Stimulated activated CD4-positive, alpha-beta T cell treated with anti-CD3 and anti-CD28 coated beads, Interleukin-4, amount 100 ng/mL, for 48 hours (primary cell): ENCODE measurements at places on chromosomes 5 and 9.
A peak's percentile ranks its signal among the peaks of the same experiment; 100 is the strongest.

GRCh38 chr9:89993678-89994630 is 389.1 kb downstream of the GADD45G start:
- no peak for DNase-seq

- no peak for DNase-seq
Observed at GRCh38 chr5:93649234-93649900, 66.3 kb downstream of the NR2F1 start.

DNA sequence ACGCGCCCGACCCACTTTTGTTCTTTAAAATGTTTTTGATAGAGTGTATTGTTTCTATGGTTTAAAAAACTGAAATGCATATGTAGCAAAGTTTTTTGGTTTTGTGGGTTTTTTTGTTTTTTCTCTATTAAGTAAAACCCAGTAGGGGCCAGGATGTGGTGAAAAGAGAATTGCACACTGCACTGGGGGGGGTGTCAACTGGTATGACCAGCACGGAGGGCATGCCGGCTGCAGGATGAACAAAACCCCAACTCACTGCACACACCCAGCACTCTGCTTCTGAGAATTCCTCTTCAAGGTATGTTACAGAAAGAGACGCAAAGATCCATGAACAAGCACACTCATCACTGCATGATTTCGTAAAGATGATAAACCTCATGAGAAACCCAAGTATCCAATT is 75.0 kb downstream of the STK10 start:
- peak; percentile 56 for DNase-seq

GRCh38 chr5:170190436-170191134 is 42.2 kb upstream of the C5orf58 start:
- no peak for DNase-seq

- peak; percentile 11 for DNase-seq
Observed at GRCh38 chr9:89986190-89986589, 381.4 kb downstream of the GADD45G start.

DNA sequence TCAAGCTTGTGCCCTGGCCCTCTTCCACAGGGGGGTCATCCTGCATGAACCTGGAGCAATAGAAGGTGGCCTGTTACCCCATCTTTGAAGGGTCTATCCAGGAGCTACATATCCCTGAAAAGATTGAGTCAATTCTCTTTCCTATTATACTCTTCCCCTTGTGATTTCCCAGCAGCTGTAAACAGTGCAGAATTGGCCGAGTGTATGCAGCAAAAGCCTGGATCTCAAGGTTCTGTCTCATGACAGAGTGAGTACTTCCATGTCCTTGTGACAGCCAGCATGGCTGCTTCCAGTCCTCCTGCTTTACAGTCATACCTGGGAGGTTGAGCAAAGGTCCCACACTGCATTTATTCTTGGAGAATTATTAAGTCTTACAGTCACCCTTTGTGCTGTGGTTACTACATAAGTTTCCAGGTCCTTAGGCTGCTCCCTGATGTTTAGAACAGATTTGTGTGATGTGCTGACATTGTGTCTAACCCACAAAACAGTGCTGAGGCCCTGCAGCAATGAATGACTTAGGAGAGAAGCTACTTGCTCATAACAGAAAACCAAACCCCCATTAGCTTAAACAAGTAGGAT is 67.5 kb downstream of the NREP start:
- DNase-seq: no peak

- DNase-seq: no peak
Observed at GRCh38 chr9:14752271-14752670, 29.7 kb upstream of the CER1 start.

GRCh38 chr5:5178136-5178535 is 38.0 kb downstream of the ADAMTS16 start:
- no peak for DNase-seq

DNA sequence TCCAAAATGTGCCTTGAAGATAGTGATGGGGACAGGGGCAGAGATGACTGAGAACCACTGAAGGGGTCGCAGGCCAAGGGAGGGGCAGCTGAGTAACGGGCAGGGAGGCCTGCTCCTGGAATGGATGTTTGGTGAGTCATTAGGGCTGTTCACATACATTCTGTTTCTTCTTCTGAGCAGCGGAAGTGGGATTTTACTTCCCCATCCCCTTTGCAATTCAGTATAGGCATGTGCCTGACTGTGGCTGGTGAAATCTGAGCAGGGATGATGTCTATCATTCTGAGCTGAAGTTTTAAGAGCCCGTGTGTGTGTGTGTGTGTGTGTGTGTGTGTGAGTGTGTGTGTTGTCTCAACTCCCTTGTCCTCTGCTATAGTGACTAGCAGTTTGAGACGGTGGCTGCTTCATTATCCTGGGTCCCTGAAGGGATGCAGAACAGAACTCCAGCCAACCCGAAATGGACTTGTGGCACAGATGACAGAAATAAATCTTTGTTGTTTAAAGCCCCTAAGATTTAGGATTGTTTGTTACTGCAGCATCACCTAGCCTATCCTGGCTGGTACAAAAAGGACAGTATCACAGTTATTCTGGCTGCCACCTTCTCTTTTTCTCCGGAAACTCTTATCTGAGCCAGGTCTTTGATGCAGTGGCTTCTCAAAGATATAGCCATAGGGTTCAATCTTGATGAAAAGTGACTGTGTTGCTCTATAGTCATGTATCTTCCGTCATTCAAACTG is 29.2 kb upstream of the TGFBI start:
- no peak for DNase-seq

DNA sequence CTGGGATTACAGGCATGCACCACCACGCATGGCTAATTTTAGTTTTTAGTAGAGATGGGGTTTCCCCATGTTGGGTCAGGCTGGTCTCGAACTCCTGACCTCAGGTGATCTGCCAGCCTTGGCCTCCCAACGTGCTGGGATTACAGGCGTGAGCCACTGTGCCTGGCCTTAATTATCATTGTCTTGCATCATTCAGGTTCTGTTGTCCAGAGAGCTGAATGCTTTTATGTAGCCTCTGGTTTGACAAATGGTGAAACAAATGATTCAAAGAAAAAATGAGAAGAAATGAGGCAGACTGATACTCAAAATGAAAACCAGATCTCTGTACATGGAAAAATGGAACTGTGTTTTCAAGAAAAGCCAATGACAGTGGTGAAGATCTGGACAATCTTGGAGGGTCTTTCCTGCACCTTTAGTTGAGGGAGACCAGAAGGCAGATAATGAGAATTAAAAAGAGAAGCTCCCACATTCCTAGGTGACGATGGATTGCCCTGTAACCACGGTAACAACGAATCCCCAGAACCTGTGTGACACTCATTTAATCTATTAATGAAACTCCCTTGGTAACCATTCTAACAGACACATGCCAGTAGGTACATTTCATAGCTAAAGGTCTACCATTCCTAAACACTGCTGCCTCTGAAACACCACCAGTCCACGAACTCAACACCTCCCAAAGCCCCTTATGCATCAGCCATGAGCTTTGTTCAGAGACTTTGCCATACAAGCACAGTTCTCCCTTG is 1.6 kb downstream of the TEX48 start:
- no peak for DNase-seq

DNA sequence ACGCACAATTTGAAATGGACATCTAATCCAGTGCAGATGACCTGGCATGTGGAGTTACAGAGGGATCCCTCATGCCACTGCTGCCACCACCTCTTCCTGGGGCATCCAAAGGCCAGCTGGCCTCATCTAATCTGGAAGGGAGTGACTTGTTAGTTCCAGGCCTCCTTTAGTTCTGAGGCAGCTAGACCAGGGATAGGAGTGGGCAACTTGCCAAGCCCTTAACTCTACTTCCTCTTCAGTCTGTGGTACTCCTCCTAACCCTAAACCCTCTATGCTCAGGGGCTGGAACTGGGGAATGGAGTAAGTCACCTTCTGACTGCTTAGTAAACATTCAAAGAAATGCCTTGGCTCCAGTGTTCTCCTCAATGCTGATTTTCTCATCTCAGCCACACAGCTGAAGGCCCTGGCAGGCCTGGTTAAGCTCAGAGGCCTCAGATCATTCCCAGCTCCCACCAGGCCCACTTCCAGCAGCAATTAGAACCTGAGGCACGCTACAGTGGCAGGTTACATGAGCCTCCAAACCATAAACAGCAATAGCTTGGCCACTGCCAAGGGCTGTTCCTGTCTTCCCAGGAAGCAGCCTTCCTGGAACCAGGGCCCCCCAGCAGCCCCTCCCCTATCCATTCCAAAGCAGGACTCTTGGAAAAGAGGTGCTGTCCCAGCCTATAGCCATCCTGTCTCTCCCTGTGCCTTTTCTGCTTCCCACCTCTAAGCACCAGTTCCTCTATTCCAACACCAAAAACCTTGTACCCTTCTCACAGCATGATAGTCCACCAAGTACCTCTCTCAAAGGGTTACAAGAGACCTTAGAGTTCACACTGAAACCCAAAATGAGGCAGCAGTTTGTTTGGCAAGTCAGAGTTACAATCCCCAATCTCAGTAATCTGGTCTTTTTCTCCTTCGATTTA is 2.0 kb downstream of the EIF4EBP3 start:
- no peak for DNase-seq

GRCh38 chr5:41815663-41816229 is 54.5 kb downstream of the OXCT1 start:
- no peak for DNase-seq

DNA sequence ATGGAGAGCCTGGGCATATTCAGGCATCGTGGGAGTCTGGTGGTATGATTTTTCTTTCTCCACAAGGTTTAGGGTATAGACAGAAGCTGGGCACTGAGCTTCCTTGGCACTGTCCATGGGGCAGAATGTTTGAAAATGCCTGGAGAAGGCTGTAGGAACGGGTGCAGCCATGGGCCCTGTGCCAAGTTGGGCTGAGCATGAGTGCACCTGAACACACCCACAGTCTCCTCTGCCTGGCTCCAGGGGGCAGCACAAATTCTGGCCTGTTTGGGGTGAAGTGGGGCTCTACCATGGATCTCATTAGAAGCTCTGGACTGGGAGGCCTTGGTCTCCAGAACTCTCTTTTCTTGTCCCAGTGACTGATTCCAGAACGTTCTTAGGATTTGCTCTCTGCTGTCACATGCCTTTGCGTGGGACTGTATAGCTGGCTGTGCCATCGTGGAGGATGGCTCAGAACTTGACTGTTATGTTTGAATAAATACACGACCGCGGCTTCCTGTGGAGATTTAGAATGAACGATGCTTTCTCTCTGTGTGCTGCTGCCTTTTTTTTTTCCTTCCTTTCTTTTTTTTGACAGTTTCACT is 229.8 kb downstream of the FANCC start:
- DNase-seq: no peak

GRCh38 chr5:167743695-167744464 is 547.6 kb upstream of the WWC1 start:
- DNase-seq: no peak

GRCh38 chr9:1460143-1460769 is 410.1 kb downstream of the DMRT2 start:
- DNase-seq: no peak

- DNase-seq: no peak
Observed at GRCh38 chr9:130352081-130352480, 86.5 kb downstream of the HMCN2 start.

DNA sequence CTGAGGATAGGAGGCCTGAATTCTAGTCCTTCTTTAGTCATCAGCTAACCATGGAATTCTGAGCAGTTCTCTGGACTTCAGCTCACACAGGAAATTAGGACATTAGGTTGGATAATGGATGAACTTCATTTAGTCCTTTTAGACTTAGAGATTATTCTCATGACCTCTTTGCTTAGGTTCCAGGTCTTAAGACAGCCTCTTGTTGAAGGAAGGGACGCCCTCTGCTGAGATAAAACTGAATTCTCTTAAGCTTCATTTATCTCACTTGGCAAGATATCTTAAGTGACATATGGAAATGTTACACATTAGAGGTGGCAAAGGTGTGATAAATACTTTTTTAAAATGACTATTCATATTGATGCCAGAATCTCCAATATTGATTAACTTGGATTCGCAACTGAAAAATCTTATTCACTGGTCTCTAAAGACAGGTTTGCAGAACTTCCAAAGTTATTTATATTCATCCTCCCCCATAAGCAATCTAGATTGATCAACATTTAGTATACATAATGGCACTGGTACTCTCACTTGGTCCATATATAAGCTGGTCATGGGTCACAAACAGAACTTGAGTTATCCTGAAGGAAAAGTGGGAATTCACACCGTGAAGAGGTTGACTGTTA is 16.9 kb upstream of the ZNF366 start:
- no peak for DNase-seq

DNA sequence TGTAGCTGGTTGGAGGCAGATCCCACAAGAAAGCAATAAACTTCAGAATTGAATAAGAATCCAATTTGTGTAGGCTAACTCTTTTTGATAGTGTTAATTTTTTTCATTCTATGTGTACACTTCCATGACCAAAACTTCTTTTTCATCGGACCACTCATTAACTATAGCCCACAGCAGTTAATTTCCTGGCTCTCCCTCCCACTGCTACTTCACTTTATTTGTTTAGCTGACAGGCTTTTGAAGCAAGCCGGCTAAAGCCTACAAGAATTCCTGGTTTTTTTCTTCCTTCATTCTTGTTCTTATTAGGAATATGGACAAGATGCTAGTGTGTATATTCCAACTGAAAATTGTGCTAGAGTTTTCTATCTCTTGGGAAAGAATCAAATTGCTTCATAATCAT is 329.2 kb upstream of the CCNH start:
- no peak for DNase-seq

GRCh38 chr5:121693864-121694263 is 157.8 kb upstream of the FTMT start:
- DNase-seq: no peak

- no peak for DNase-seq
Observed at GRCh38 chr5:59709846-59710245, 183.7 kb downstream of the PDE4D start.

DNA sequence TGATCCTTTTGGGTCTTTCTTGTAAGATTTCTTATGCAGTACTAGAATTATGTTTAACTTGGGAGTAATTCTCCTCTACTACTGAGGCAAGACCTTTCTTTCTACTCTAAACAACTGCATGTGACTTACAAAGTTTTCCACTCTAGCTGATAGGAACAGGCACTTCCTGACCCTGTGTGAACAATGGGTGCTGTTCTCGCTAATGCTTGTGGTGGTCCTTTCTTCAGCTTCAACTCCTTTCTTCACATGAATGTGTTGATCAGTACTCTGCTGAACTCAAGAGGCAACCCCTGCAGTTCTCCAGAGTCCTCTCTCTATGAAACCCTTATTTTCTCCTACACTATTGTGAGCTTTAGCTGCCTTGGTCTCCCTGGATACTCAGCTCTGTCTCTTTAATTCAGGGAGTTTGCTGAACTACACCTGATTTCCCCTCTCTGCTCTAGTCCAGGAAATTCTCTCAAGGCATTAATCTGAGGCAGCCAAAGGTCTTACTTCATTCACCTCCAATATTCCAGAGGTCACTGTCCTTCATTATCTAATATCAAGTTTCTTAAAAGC is 484.6 kb upstream of the PIK3R1 start:
- no peak for DNase-seq
